HL-60 (cell line): ENCODE measurements at places on chromosomes 13 and 19.

GRCh38 chr19:37564624-37565369 is 29.8 kb downstream of the ZNF571 start:
- DNase-seq: no peak

DNA sequence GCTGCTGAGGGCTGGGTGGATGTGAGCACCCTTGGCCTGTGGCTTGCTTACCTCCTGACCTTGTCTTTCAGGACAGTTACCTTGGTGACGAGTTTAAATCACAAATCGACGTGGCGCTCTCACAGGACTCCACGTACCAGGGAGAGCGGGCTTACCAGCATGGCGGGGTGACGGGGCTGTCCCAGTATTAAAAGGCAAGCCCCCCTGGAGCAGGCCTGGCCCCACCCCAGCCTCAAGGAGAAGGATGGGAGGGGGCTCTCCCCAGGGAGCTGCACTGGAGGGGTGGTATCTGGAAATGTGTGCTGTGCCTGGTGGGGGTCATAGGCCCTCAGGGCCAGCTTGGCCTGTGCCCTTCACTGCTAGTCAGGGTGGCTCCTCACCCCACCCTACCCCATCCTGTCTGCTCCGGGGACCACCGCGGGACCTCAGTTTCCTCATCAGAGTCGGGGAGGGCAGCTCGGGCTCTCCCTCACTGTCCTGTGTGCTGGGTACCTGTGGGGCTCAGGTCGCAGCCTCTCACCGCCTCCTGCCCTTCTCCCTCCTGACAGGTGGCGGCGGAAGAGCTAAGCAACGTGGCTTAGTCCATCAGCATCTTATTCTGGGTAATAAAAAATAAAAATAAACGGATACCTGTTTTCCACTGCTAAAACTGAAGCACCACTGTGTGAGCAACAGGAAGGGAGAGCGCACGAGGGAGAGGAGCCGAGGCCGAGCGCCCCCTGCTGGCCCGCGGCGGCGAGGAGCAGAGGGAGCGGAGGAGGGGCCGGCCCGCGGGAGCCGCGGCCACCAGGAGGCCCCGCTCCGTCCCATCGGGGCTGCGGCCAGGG is 29.8 kb downstream of the CERS1 start:
- DNase-seq: no peak

- no peak for DNase-seq
Observed at GRCh38 chr19:7535998-7536695, 630 bp downstream of the PNPLA6 start.

DNA sequence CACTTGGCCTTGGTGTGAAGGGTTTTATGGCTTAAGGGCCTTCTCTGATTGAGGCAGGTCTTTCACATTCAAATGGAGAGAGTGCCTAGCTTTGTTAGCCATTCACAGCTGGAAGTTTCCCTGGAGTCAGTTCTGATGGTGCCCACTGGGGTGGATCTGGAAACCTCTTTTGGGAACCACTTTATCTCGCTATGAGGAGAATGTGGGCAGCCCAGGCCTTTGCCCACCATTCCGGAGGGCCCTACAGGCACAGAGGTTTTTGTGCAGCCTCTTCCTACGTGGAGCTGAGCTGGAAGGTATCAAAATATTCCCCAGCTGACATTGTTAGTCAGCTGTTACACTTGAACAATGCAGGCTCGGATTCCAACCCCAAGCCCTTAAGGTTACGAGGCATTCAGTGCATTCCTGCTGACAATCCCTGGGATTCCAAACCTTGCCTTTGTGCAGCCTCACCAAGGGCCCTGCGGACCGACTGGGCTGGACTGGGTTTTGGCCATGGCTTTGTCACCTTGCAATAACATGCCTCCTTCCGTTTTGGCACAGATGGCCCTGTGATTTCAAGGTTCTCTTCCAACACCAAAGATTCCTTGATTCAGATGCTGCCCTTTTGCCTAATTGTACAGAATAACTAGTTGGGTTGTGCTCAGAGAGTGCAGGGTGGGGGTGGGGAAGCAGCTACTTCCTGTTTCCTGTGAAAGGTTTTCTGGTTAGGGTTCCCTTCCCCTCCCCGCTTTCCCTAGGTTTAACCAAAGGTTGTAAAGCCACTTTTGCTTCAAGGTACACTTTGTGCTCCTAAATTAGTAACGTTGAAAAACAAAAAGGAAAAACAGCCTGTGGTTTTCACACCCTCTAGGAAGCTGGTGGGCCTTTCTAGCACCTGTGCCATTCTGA is 27.0 kb downstream of the SAE1 start:
- peak; percentile 21 for DNase-seq

DNA sequence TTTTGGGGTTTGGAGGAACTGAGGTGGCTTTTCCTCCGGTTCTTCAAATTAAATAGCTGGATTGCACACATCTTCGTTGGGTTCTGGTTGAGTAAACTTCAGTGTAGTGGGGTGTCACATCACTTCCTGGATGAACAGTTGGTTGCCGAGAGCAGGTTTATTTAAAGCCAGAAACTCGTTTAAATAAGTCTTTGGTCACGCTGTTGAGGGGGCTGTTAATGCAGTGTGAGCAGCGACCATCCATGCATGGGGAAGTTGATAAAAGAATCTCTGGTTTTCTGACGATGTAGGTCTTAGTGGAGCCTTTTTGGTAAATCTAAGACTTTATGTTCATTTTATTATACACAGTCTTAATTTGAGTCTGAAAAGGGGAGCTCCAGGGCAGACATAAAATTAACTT is 351.2 kb upstream of the ARGLU1 start:
- no peak for DNase-seq

GRCh38 chr13:66414066-66414800 is 815.9 kb downstream of the PCDH9 start:
- no peak for DNase-seq

DNA sequence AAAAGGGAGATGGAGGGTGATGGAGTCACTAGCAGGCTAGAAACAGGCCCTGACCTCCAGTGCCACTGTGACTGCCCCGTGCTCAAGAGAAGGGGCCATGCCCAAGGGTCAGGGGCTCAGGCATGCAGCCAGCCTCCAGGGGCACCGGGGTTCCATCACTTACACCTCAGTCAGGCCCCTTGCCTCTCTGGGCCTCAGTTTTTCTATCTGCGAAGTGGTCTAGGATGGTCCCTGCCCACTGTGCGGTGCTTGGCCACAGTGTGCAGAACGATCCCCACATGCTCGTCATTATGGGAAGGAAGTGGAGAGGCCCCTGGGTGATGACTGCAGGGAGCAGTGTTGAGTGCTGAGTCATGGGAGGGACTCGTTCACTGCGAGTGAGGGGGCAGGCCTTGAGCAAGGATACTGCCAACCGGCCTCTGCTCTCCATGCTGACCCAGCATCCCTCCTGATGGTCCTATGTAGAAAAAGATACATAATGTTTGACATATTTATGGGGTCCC is 23.1 kb downstream of the TMED1 start:
- DNase-seq: peak; percentile 94
